ENCODE measurements at places on chromosomes 13 and 19.

DNA sequence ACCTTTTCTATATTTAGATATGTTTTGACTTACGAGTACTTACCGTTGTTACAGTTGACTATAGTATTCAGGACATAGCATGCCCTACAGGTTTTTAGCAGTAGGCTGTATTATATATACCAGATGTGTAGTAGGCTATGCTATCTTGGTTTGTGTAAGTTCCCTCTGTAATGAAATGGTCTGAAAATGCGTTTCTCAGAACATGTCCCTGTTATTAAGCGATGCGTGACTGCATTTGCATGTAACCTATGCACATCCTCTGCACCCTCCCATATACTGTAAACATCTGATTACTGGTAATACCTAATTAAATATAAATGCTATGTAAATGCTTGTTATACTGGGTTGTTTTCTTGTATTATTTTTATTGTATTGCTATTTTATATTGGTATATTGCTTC is 6.6 kb downstream of the ZNF766 start:
- no peak for DNase-seq

DNA sequence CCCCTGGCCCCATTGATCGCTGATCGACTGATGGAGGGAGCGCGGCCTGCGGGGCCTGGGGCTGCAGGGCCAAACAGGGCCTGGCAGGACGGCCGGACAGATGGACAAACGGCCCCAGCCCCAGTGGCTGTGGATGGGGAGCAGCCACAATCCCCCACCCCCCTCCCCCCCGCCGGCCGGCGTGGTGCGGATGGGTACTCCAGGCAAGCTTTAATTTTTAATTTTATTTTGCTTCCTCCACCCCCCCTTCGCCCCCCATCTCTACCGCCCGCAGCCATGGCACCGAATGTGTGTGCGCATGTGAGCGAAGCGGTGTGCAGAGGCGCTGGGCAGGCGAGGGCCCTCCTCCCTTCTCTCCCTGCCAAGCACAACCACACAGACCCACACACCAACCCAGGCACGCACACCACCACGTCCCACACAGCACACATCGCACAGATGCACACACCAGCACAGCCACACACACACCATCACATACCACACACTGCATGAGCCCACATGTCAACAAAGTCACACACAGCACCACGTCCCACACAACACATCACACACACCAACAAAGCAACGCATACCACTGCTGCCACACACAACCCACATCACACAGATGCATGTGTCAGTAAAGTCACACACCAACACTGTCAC is 12.4 kb downstream of the ERFL start:
- DNase-seq, result no peak

GRCh38 chr19:11447347-11448262 is 12.2 kb downstream of the PRKCSH start:
- no peak for DNase-seq

DNA sequence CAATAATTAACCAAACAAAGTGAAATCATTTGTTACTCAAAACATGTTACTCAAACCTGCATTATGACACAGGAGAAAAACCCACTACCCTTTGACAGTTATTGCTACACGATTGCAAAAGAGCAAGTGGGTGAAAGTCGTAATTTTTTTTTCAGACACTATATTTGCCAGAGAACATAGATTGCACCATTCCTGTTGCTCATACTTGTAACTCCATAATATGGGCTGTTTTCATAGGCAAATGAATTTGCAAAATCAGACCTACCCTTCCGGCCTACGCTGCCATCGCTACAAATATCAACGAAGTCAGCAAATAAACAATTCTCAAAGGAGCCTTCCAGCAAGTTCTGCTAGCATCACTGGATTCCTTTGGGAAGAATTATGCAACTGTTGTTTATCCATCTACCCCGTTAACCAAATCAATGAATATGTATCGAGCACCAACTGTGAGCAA is 396.5 kb downstream of the IRS2 start:
- peak; percentile 62 for DNase-seq

DNA sequence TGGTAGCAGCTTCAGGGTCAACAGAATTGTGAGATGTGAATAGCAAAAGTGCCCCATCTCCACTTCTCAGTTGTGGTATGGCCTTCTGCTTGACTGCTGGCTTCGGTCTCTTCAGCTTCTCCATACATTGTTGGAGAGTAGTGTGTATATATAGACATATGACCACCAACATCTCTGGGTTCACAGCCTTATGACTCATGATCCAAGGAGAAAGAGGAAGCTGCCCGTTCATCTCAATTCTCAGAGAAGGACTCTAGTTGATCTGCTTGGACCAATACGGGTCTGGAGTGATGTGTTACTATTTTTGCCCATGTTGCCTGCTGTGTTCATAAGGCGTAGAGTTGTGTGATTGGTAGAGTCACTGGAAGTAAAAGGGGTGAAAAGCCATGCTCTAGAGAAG is 3.6 kb upstream of the COMMD6 start:
- no peak for DNase-seq

- DNase-seq, result no peak
These were observed 20.8 kb downstream of the PLEKHJ1 start for GRCh38 chr19:2215281-2215751.

DNA sequence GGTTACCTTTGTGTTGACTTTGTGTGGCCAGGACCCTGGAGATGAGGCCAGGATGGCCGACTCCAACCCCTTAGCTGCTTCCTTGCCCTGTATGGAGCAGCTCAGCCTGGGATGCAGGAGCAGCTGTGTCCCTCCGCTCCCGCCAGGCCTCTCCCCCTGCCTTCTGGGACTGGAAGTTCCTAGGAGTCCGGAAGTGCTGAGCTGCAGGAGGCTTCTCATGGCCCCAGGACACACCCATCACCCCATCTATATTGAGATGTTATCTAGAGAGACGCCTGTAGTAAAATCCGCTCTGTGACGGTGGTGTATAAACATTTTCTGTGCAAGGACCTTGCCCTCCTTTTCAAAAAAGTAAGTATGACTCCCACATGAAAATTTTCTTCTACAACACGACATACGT is 27.0 kb downstream of the WTIP start:
- no peak for DNase-seq

DNA sequence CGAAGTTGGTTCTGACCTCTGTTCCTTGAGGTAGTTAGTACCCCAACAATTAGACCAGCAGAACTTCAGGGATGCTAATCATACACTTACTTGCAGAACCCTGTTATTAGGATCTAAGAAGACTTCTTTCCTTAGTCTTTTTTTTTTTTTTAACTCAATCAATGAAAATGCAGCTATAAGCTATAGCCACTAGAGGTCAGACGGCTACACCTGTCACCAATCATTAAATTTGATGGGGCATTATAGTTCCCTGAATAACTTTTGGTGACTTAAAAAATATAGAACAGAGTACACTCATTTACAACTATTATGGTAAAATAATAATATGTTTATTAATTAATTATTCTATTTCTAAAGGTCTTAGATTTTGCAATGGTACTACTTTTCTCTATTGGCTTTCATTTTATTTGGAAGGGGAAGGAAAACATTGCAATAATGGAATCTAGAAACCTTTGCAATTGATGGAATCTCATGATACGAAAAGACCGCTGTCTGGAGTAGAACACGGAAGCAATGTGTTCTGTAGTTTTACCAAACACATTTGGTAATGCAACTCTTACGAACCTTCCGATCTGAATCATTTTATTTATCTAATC is 483.2 kb downstream of the DIAPH3 start:
- no peak for DNase-seq

GRCh38 chr19:54560881-54561385 is 12.7 kb upstream of the LILRA2 start:
- DNase-seq, result no peak

- DNase-seq, result no peak
These were observed 752 bp upstream of the EDNRB start for GRCh38 chr13:77919246-77919920.

- DNase-seq, result no peak
These were observed 5.5 kb downstream of the ZBTB7A start for GRCh38 chr19:4061178-4061682.

DNA sequence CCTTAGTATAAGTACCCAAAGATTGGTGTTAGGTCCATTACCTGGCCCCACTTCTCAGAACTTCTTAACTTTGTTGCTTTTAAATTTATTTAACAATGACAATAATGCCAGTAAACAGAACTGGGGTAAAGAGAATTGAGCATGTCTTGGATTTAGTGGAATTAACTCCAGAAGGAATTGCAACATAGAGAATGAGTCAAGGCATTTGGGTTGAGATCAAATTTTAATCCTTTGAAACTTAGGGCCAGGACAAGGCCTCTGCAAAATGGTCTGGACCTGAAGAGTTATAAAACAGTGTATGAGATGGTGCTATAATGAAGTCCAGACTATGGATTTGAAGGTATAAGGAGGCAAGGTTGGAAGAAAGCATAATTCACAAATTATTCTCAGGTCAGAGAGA is 1030.4 kb downstream of the SLITRK5 start:
- no peak for DNase-seq

DNA sequence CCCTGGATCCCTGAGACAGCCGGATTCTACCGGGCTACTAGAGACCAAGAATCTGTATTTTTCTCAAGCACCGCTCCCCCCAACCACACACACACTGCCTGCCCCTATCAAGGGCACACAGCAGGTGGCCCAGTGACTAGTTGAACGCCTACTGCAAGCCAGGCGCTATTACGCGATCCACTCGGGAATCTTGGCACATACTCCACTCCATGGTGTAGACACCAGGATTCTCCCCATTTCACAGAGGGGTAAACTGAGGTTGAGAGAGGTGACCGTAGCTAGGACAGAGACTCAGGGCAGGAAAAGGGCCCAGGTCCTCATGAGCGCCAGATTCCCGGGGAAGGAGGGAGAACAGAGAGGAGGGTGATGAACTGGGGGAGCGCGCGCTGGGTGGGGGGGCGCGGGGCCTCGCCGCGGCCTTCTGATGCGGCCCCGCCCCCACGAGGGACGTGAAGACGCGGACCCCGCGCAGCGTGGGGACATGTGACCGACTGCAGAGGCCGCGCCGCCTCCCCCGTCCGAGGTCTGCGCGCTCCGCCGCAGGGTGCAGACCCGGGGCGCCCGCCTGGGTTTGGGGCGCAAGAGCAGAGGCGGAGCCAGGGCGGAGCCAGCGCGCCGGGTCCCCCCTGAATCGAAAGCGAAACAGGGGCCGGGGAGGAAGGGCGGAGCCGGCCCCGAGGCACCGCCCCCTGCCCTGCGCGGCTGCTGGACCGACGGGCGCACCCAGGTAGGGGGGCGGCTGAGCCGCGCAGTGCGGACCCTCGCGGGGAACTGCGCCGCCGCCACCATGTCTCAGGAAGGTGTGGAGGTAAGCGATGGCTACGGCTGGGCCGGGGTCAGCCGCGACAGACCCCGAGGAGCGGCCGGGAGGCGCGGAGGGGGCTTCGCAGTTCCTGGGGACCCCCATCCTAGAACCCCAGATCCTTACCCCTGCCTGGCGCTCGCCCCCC is at the start of gene SHFL:
SHFL (plus strand) TSS at position 677 of the 950 bp plus-strand sequence; CDS start at position 788, 111 bp downstream.
- DNase-seq, result peak; percentile 29

GRCh38 chr19:1496714-1497577 is 6.0 kb downstream of the REEP6 start:
- DNase-seq, result no peak

DNA sequence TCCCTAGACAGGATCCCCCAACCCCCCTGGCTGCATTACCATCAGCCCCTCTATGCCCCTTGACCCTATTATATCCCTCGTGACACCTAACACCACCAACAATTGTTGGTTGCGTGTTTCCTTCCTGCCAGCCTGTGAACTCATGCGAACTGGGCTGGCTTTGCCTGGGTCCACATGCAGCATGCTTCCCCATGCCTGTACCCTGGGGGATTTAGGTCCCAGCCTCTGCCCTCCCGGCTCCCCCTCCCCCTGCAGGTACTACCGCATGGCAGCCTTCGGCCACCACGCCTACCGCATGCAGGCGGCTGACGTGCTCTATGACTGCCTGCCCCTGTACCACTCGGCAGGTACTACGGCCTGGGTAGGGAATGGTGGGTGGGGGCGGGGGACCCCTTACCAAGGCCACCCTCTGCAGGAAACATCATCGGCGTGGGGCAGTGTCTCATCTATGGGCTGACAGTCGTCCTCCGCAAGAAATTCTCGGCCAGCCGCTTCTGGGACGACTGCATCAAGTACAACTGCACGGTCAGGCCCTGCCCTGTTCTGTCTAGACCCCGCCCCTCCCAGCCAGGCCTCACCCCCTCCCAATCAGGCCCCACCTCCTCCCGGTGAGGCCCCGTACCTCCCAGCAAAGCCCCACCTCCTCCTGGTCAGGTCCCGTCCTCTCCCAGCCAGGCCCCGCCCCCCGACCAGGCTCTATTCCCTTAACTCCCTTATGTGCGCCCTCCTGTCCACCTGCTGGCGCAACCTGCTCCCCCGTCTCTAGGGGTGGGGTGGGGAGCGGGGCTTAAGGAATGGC is 18.5 kb downstream of the SLC27A1 start:
- no peak for DNase-seq

GRCh38 chr13:78054157-78054556 is 135.5 kb upstream of the EDNRB start:
- DNase-seq, result no peak

- no peak for DNase-seq
These were observed 443.9 kb downstream of the FGF9 start for GRCh38 chr13:22114630-22115311.

DNA sequence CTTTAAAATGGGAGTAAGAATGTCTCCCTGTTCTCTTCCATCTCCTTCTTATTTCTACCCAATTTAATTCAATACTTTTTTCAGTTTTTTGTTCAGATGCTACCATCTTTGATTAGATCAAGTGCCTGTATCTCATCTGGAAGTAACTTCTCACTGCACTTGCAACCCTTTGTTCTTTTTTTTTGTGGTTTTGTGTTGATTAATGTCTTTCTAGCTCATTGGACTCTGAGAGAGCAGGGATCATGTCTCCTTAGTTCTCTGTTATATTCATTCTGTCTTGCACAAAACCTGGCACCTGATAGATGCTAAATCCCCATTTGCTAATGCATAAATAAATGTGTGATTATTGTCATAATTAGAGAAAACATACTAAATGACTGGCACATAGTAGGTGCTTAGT is 834 bp upstream of the ITGBL1 start:
- DNase-seq, result no peak

- no peak for DNase-seq
These were observed 121.7 kb downstream of the ZNF429 start for GRCh38 chr19:21626924-21627697.

DNA sequence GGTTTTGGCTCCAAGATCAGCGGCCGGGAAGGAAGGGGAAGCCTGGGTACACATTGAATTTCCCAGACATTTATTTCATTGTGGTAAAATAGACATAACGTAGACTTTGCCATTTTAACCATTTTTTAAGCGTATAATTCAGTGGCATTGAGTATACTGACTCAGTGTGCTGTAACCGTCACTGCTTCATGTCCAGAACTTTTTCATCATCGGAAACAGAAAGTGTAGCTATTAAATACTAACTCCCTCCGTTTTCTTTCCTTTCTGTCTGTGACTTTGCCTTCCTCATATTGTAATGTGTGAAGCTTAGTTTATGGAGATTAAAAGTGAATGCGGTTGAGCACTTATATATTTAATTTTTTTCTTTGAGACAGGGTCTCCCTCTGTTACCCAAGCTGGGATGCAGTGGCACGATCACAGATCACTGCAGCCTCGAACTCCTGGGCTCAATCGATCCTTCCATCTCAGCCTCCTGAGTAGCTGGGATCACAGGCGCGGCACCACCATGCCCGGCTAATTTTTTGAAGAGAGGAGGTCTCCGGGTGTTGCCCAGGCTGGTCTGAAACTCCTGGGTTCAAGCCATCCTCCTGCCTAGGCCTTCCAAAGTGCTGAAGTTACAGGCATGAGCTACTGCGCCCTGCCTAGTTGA is 1.4 kb downstream of the HNRNPM start:
- no peak for DNase-seq

- DNase-seq, result no peak
These were observed 2.9 kb downstream of the KEAP1 start for GRCh38 chr19:10500247-10500592.

GRCh38 chr19:19549804-19550464 is 11.9 kb downstream of the CILP2 start:
- no peak for DNase-seq

GRCh38 chr13:30332456-30333143 is 25.2 kb upstream of the KATNAL1 start:
- no peak for DNase-seq
